Activated naive CD4-positive, alpha-beta T cell treated with anti-CD3 and anti-CD28 coated beads for 36 hours (primary cell): ENCODE measurements at places on chromosomes 11 and 22. TPM values are rescaled to one million over a fixed set of nuclear protein-coding genes. Genes with fewer than 3 reads are reported as not detected.

GRCh38 chr22:46443850-46444389, 93.5 kb downstream of the CELSR1 start:
- no peaks in the 10 kb centered on the region for H3K4me1 ChIP-seq
- H3K4me3 ChIP-seq, result no peak overlapping the region
- no peak overlapping the region for H3K27ac ChIP-seq
- DNase-seq, result no peak
- H3K27me3 ChIP-seq, result no peaks in the 10 kb centered on the region
- H3K36me3 ChIP-seq, result no peaks in the 10 kb centered on the region

Gene GLYAT
- not detected for total RNA-seq

Gene C22orf31
- total RNA-seq, result not detected

Gene OR52E5
- not detected for total RNA-seq

Gene MDK
- 4.6 TPM for total RNA-seq

DNA sequence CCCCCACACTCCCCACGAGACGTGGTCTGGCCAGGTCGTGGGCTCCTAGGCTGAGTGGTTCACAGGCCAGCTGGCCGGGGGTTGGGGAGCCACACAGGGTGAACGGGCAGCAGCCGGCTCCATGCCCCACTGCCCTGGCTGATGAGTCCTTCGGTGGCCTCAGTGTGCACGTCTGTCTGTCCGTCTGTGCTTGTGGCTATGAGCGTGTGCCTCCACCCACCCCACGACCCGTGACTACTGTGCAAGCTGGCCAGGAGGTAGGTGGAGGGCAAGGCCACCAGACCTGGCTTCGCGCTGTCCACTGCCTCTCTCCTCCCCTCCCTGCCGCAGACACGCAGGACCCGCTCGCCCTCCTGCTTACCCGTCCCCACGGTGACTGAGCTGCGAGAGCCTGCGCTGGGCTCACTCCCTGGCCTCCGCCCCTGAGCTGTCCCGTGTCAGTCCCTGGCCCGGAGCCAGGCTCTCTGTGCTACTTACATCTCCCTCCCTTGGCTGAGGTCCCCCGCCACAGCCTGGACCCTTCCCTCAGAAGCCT, 14.1 kb downstream of the CSDC2 start:
- H3K36me3 ChIP-seq, result peaks cover 6% of the 10 kb centered on the region
- H3K27me3 ChIP-seq, result no peaks in the 10 kb centered on the region
- DNase-seq, result no peak
- no peaks in the 10 kb centered on the region for H3K4me1 ChIP-seq

Gene MRGPRX4
- not detected for total RNA-seq

DNA sequence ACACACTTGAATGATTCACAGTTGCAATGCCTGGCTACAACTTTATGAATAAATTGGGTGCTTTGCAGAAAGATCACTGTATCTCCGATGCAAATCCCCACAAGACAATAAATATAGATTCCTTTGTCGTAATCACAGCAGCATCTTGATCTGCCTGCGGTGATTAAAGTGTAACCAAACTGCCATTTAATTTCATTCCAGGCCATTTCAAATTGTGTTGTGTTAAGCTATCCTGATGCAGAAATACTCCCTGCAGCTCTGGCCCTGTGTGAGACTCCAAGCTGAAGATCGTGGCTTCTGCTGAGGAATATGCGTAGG, 40.8 kb upstream of the B3GAT1 start:
- DNase-seq, result no peak
- no peaks in the 10 kb centered on the region for H3K36me3 ChIP-seq
- no peak overlapping the region for H3K4me3 ChIP-seq
- peaks cover 4% of the 10 kb centered on the region for H3K27me3 ChIP-seq

DNA sequence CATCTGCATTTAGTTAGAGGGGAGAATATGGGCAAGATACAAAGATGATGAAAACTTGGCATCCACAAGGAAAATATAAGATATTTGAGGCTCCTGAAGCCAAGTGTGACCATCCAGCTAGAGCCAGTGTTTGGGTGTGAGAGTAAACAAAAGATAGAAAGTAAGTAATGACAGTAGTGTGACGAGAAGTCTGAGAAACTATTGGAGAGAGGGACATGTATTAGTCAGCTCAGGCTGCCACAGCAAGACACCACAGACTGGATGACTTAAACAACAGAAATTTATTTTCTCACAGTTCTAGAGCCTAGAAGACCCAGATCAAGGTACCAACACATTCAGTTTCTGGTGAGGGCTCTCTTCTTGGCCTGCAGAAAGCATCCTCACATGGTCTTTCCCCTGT, 6.4 kb upstream of the CCKBR start:
- H3K27me3 ChIP-seq, result peaks cover 2% of the 10 kb centered on the region
- no peaks in the 10 kb centered on the region for H3K4me1 ChIP-seq
- no peak overlapping the region for H3K4me3 ChIP-seq
- no peak for DNase-seq

- no peak overlapping the region for H3K4me3 ChIP-seq
- no peak overlapping the region for H3K27ac ChIP-seq
- H3K36me3 ChIP-seq, result peaks cover 23% of the 10 kb centered on the region
Measured at GRCh38 chr11:8652140-8652539, 30.3 kb downstream of the TRIM66 start.

DNA sequence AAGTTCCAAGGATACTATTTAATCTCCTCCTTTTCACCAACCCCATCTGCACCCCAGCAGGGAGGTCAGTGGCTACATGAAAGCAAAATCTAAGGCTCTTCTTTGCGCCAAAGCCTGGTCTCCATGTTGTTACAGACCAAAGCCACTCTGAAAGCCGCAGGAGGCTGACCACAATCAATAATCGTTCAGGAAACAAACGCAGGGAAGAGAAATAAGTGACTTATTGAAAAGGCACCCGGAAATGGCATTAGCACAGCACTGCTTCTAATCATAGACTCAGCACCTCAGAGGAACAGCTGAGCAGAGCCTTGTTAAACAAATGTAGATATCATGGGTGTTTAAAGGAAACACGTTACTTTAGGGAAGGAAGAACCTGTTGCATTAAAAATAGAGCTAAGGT, 183.9 kb downstream of the KIRREL3 start:
- peaks cover 11% of the 10 kb centered on the region for H3K27me3 ChIP-seq
- H3K36me3 ChIP-seq, result no peaks in the 10 kb centered on the region
- DNase-seq, result no peak
- H3K27ac ChIP-seq, result no peak overlapping the region
- H3K4me1 ChIP-seq, result no peaks in the 10 kb centered on the region

Gene OR51B5
- total RNA-seq, result not detected

GRCh38 chr22:50027639-50028537, 15.3 kb upstream of the IL17REL start:
- H3K4me1 ChIP-seq, result peaks cover 12% of the 10 kb centered on the region
- H3K4me3 ChIP-seq, result no peak overlapping the region
- H3K27me3 ChIP-seq, result peaks cover 5% of the 10 kb centered on the region

Gene RIMBP3B
- total RNA-seq, result 0.24 TPM

Gene GLYATL1B
- total RNA-seq, result not detected

Gene FJX1
- total RNA-seq, result 0.98 TPM

- no peak for DNase-seq
- H3K36me3 ChIP-seq, result no peaks in the 10 kb centered on the region
- H3K27ac ChIP-seq, result no peak overlapping the region
- H3K4me3 ChIP-seq, result no peak overlapping the region
Measured at GRCh38 chr11:85737738-85738137, 51.7 kb upstream of the CCDC89 start.

Gene ST13
- 254 TPM for total RNA-seq

- H3K4me1 ChIP-seq, result no peaks in the 10 kb centered on the region
- no peaks in the 10 kb centered on the region for H3K36me3 ChIP-seq
- H3K27me3 ChIP-seq, result no peaks in the 10 kb centered on the region
- H3K4me3 ChIP-seq, result no peak overlapping the region
- H3K27ac ChIP-seq, result no peak overlapping the region
Measured at GRCh38 chr11:101726988-101727387, 143.2 kb upstream of the TRPC6 start.

- no peaks in the 10 kb centered on the region for H3K36me3 ChIP-seq
- H3K27ac ChIP-seq, result no peak overlapping the region
- no peak for DNase-seq
- no peaks in the 10 kb centered on the region for H3K4me1 ChIP-seq
- H3K4me3 ChIP-seq, result no peak overlapping the region
- peaks cover 2% of the 10 kb centered on the region for H3K27me3 ChIP-seq
Measured at GRCh38 chr11:1807264-1807995, 27.4 kb upstream of the SYT8 start.

- no peaks in the 10 kb centered on the region for H3K36me3 ChIP-seq
- no peaks in the 10 kb centered on the region for H3K4me1 ChIP-seq
- H3K4me3 ChIP-seq, result no peak overlapping the region
Measured at GRCh38 chr11:93570759-93571413, 27.7 kb upstream of the SMCO4 start.
